CD4-positive, alpha-beta T cell treated with Interleukin-17A for 4 hours (primary cell): ENCODE measurements at places on chromosomes 5 and 9.

- no peak for DNase-seq
These were observed 103.6 kb upstream of the EGFLAM start for GRCh38 chr5:38154615-38155204.

GRCh38 chr9:34143116-34143515, 16.6 kb upstream of the DCAF12 start:
- DNase-seq = no peak

- DNase-seq = no peak
These were observed 282.9 kb downstream of the ARHGAP26 start for GRCh38 chr5:143052967-143053682.

GRCh38 chr9:136831002-136831719, 11.1 kb upstream of the AJM1 start:
- no peak for DNase-seq

GRCh38 chr5:172175263-172175719, 12.7 kb downstream of the STK10 start:
- peak; percentile 94 for DNase-seq
